ENCODE measurements at places on chromosomes 2 and 18. TPM values are rescaled to one million over a fixed set of nuclear protein-coding genes. Genes with fewer than 3 reads are reported as not detected.

Gene DHRS9
- not detected for total RNA-seq

Gene PTH2R
- total RNA-seq, result not detected

Gene SP5
- total RNA-seq, result 9.3 TPM

Gene RTP5
- not detected for total RNA-seq

GRCh38 chr2:156151351-156151750, 181.2 kb downstream of the NR4A2 start:
- no peak for DNase-seq
- no peaks in the 10 kb centered on the region for H3K27me3 ChIP-seq
- no peak overlapping the region for H3K27ac ChIP-seq
- no peak overlapping the region for H3K4me3 ChIP-seq
- H3K36me3 ChIP-seq, result no peaks in the 10 kb centered on the region

All from endothelial cell (in vitro differentiated cells).